CMK (cell line): ENCODE measurements at places on chromosomes 6 and 20.

GRCh38 chr6:118606268-118606667 is 45.1 kb downstream of the CEP85L start:
- DNase-seq = no peak

DNA sequence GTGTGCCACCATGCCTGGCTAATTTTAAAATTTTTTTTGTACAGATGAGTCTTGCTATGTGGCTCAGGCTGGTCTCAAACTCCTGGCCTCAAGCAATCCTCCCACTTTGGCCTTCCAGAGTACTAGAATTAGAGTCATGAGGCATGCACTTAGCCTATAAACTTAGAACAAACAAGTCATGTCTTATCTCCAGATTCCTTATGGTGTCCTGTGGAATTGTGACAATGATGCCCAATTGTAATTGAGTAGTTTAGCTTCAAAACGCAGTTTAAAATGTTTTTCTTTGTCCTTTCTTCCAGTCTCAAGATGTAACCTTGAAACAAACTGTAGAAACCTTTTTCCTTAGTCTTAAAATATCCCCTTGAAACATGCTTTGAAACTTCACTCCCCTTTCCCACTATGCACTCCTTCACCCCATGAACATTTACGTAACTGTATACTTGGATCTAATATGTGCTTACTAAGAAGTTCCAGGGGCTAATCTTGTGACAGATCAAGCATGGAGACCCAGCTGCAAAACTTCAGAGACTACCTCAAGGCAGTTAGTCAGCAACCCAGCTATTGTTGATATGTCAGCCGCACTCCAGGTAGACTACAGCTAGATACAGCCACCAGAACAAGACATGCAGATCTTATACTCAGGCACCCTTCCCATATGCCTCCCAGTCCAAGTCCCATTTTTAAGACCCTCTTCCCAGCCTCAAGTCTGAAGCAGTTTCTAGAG is 46.2 kb downstream of the MAN1A1 start:
- no peak for DNase-seq

- DNase-seq = no peak
Measured at GRCh38 chr6:120871416-120872261, 462.6 kb downstream of the TBC1D32 start.

- no peak for DNase-seq
Measured at GRCh38 chr20:5810800-5811422, 60.7 kb downstream of the SHLD1 start.

DNA sequence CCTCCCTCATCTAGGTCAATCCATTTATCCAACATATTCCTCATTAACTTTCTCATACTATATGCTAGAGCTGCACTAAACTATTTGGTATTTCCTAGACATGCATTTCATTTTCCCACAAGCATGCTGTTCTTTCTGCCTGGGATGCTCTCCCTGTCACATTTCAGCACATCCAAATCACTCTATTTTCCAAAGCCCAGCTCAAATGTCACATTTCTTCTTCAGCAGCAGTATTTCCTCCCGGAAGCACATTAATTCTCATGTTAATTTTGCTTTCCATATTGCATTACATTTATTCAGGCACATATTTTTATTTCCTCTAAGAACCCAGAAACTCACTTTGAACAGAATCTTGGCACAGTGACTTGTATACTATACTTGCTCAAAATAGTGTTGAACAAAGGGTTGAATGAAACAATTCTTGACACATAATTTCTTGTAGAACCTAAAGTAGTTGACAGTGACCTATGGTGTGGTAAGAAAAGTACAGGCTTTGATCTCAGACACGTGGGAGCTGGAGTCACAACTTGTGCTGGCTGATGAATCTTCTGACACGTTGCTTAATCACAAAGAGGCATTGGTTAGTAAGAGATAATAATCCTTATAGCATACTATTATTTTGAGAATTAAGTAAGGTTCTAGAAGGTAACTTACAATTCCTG is 30.8 kb upstream of the CD2AP start:
- DNase-seq = no peak

- no peak for DNase-seq
Measured at GRCh38 chr6:149093643-149094042, 223.9 kb upstream of the TAB2 start.

- DNase-seq = no peak
Measured at GRCh38 chr6:154301086-154301625, 55.4 kb downstream of the IPCEF1 start.

DNA sequence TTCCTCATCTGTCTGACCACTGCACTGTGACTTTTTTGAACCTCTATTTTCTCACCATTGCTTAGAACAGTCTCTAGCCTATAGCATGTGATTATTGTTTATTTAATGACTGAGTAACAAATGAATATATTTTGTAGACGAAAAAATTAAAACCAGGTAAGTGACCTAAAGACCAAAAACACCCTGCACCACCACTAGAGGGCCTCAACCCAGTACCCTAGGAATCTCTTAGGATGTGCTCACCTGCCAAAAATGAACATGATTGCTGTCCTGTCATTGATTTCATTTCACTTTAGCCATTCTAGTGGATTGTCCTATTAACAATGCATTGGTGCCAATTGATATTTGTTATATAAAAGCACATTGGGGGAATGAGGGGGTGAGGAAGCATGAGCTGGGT is 199.1 kb downstream of the COL9A1 start:
- DNase-seq = no peak

DNA sequence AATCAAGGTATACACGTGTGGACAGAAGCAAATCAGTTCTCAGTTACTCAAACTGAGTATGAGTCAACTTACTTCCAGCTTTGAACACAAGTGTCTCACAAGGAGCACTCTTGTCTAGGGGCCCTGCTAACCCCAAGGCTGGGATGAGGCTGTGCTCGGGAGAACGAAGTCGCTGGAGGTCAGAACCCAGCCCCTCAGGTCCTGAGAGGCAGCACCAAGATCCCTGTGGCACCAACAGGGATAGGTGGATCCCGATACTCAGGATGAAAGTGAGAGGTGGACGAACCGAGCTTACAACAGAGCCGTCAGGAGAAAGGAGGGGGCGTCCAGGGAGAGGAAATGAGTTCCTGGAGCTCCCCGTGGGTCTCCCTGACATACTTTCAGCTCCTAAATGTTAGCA is 85.7 kb downstream of the GINS1 start:
- DNase-seq = no peak

- DNase-seq = no peak
Measured at GRCh38 chr20:19935842-19936241, 81.3 kb upstream of the NAA20 start.

GRCh38 chr20:50930976-50931305 is 296 bp downstream of the ADNP start:
- no peak for DNase-seq
